ENCODE measurements at places on chromosomes 5 and 9.

GRCh38 chr5:100148239-100148638 is 386.9 kb upstream of the FAM174A start:
- DNase-seq = no peak

GRCh38 chr9:3479514-3480352 is 46.1 kb downstream of the RFX3 start:
- DNase-seq = no peak

- no peak for DNase-seq
Observed at GRCh38 chr9:18245911-18246310, 228.0 kb upstream of the ADAMTSL1 start.

- no peak for DNase-seq
Observed at GRCh38 chr5:149188383-149188782, 47.1 kb downstream of the ABLIM3 start.

GRCh38 chr5:109199799-109200620 is 209.8 kb downstream of the PJA2 start:
- DNase-seq = no peak

- DNase-seq = no peak
Observed at GRCh38 chr9:4538107-4538506, 47.8 kb downstream of the SLC1A1 start.

GRCh38 chr5:69032009-69032408 is 61.8 kb upstream of the SLC30A5 start:
- no peak for DNase-seq

DNA sequence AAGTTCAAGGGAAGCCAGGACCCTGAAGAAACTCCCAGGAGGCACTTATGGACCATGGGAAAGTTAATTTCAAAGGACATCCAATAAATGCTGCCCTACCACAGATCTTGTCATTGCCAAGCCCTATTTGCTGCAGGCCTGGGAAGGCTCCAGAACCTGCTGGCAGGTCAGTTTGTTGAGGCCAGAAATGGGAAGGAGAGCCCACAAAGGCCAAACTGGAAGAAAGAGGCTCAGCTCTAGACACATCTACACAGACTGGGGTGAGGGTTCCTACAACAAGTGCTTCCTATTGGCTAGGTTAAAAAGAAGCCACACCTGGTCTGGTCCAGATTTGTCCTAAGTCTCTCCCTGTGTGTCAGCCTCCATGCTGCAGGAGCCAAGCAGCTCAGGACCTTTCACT is 94.4 kb downstream of the SIL1 start:
- no peak for DNase-seq

DNA sequence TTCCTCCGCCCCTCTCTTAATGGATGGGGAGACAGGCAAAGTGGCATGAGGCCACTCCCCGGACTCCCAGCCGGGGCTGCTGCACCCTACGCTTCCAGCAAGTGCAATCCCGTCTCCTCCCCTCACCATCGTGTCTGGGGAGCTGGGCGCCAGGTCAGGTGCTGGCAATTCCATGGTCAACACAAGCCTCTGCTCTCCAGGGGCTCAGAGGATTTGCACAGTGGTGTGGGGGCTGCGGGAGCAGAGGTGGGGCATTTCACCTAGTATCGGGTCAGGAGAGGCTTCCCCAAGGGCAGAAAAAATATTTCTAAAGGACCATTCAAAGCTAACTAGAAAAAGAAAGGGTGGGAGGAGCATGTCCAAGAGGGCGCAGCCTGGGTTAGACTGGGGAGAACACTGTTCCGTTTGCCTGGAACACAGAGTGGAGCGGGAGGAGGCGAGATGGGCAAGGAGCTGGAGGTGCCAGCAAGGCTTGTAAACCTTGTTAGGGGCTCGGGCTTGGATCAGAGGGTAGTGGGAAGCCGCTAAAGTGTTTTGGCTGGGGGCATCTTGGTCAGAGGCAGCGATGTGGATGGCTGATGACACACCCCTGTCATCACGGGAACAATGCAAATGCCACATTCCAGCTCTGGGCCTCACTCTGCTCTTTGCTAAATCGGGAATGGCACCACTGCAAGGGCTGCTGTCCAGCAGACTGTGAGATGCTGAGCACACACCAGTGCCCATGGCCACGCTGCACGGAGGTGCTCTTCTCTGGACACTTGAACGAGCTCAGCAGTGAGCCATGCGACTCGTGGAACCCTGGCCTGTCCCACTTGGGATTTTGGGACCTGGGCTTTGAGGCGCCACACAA is 191.7 kb downstream of the CDK5RAP2 start:
- DNase-seq = no peak

DNA sequence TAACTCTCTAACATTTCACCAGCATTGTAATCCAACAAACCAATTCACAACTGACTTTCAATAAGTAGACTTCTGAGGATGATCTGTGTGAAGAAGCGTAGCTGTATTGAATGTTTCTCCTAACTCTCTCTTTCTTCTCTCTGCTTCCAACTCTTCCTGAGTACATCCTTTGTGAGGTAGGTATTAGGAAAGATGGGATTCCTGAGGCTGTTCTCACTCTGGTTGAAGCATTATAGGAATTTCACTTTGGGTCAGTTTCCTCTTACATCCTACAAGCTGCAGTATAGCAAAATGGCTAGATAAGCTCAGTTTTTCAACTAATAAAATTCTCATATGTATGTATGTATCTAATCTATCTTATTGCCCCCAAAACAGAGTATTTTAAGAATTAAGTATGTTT is 702.8 kb downstream of the CETN3 start:
- DNase-seq = no peak

DNA sequence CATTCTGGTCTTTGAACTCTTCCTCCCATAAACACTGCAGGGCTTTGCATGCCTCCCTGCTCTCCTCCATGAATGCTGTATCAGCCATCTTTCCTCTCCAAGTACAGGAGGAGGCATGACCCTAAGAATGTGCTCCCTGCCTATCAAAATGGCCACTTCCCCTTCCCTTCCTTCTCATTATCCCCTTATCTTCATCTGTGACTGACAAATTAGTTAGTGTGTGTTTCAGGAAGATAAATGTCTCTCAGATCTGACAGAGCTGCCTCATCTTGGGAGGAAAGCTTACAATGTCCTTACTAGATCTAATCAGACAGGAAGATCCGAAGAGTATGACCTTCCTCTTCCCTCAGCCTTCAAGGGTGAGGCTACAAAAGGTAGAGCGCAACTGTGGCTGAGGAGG is 46.2 kb downstream of the TLR4 start:
- DNase-seq = no peak

DNA sequence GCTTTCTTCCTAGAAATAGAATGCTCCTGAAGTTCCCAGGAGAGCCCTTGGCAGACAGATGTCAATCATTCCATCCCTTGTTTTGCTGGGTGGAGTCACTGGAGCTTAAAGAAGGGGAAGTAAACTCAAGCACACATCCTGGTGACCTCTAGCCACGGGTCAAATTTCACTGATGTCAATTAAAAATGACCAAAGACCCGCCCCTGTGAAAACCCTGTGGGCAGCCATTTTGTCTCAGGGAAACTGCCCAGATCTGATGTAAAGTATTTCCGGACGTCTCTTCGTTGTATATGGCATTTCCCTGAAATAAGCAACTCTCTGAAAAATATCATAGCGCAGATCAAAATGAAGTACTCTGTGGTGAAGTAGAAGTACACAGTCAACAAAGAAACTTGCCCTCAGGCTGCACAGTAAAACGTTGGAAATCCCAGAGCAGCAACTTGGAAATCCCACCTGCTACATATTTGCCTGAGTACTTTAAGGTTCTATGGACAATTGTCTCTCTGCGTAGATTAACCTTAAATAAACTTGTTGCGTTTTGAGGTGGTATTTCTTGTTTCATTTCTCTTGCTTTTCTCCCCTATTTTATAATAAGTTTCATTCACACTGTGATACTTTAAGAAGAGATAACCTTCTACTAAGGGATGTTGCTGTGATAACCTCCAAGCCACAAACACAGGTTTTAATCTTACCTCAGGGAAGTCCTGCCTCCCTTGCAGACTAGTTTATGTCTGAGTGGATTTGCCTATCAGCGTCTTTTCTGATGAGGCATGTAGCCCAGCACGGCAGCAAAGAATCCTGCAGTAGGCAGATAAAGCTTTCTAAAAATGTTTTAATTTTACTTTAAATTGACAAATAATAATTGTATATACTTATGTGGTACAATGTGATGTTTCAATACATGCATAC is 60.9 kb upstream of the PIP5K1B start:
- peak; percentile 13 for DNase-seq

- DNase-seq = no peak
Observed at GRCh38 chr5:121182788-121183490, 668.7 kb upstream of the FTMT start.

GRCh38 chr5:136104306-136104965 is 28.2 kb upstream of the SMAD5 start:
- no peak for DNase-seq

GRCh38 chr5:168193493-168194250 is 97.8 kb upstream of the WWC1 start:
- DNase-seq = no peak

- no peak for DNase-seq
Observed at GRCh38 chr5:146448783-146449519, 1.8 kb downstream of the TCERG1 start.

DNA sequence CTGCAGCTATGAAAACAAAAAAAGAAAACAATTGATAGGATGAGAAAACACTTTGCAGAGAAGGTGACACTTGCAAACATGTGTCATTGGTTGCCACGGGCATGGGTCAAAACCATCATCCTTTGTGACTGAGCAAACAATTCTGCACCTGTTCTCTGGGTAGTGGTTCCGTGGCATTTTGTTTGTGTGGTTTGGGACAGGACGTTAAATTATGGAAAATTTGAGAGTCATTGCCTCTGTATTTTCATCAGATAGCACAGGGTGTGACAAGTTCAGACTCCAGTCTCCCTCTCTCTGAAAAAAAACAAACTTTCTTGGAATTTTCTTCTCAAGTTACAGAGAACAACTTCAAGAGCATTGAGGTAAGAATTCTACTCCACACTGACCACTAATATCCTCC is 113.4 kb upstream of the HMHB1 start:
- no peak for DNase-seq

DNA sequence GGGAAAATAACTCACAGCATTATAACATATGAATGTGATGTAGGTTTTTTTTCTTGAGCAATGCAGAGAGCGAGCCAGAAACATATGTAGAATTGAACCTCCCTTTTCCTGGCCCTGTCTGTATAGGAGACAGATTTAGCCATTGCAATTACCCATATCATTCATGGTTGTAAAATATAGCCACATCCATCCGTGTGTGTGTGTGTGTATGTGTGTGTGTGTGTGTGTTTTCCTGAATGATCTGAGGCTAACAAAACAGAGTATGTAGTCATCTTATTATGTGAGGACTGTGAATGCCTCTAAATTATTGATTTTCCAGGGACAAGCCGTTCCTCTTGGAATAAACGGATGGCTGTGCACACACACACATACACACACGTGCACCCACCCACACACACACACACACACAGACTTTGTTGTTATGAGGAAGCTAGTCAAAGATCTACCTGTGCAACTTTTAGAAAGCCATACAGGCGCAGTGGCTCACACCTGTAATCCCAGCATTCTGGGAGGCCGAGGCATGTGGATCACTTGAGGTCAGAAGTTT is 11.7 kb upstream of the DENND1A start:
- no peak for DNase-seq

DNA sequence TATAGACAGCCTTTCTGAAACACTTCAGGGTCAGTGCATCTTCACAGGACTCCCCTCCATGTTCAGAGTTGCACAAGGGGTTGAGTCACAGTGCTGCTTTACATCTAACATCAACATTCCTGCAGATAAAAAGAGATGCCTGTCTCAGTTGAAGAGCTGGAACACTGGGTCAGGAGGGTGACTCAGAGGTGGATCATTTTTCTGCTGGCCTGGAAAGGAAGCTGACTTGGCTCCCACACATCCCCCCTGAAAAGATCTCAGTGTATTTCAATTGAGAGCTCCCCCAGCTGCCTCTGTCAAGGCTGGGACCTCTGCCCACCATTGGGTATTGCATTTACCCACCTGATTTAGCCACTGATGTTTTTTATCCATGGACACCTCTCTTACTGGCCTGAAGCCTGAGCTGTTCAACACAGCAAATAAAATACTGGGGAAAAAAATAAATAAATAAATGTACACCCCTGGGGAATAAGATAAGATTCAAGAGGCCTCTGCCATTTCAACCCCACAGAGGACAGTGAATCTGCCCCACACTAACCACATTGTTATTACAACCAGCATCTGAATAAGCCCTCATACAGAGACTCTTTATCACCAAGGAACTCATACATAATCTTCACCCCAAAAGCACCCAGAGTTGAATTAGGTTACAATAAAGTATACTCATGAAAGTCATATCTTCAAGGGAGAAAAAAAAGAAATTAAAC is 716.4 kb downstream of the SEMA5A start:
- DNase-seq = no peak

DNA sequence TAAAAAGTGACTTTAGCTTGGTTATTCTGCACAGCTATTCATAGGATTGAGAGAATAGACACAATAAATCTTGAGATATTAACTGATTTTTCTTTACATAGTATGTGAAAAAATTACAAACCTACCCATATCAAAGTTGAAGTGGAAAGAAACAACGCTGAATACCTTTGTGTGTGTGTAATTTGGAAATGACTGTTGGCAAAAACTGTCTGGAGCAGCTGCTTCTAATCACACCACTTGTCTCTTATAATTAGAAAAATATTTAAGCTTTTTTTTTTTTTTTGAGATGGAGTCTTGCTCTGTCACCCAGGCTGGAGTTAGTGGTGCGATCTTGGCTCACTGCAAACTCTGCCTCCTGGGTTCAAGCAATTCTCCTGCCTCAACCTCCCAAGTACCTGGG is 110.8 kb upstream of the POC5 start:
- DNase-seq = no peak

- no peak for DNase-seq
Observed at GRCh38 chr5:61082516-61083280, 79.6 kb downstream of the SMIM15 start.

DNA sequence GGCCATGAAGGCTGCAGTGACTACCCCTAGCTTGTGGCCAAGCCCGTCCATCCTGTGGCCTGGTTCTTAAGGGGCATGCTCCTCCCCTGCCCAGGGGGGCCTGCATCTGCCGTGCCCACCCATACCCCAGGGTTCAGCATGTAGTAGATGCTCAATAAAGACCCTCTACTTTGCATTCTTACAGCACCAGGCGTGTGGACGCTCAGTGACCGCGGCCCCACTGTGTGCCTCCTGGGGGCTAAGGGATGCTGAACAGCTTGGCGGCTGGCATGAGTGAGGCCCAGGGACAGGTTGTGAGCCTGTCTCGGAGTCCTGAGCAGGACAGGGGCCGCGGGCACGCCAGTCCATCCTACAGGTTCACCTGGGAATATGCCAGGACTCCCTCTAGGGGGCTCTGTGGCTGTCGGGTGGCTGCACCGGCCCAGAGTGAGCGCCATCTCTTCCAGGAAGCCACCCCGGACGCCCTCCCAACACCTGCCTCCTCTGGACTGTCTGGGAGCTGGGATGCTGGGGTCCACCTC is 9.1 kb downstream of the NOTCH1 start:
- DNase-seq = no peak

- DNase-seq = no peak
Observed at GRCh38 chr9:35680331-35681105, 6.8 kb downstream of the CA9 start.

GRCh38 chr5:35672995-35673394 is 55.3 kb downstream of the SPEF2 start:
- no peak for DNase-seq

- no peak for DNase-seq
Observed at GRCh38 chr9:88538311-88539085, 3.5 kb downstream of the NXNL2 start.

Measured in inflammatory macrophage treated with lipopolysaccharide for 4 hours (primary cell).